ENCODE measurements at places on chromosomes 13 and 19.
A peak's percentile ranks its signal among the peaks of the same experiment; 100 is the strongest.

DNA sequence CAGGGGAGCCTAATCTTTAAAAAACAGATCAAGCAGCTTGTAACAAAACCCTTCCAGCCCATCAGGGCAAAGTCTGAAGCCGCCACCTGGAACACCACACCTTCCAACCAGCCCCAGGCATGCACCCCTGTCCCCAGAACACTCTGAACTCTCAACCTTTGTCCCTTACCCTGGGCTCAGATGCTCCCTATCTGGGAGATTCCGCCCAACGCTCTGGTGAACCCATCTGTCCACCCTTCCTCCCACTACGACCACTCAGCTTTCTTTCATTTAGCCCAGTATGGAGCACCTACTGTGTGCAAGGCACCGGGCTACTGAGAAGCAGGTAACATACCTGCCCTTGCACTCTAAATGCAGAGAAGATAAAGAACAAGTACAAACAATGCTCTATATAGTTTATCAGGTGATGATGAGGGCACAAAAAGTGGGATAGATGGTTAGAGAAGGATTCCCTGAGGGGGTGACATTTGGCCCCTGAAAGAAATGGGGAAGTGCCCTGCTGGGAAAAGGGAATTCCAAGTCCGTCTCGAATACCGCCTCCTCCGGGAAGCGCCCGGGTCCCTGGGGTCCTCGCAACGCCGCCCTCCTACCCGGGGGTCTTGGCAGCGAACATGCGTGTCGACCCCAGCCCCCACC lies 629 bp downstream of the PEPD start:
- no peak for DNase-seq

- DNase-seq = no peak
Measured at GRCh38 chr19:47994209-47994802, at the start of gene ELSPBP1. TSS of gene ELSPBP1 (plus strand) at chr19:47994632. CDS start at chr19:48008668, 14,036 bp downstream.

- no peak for DNase-seq
Measured at GRCh38 chr13:66657165-66657881, 572.8 kb downstream of the PCDH9 start.

GRCh38 chr13:110923777-110924638 lies 9.1 kb upstream of the ANKRD10 start:
- DNase-seq = no peak

- DNase-seq = no peak
Measured at GRCh38 chr19:19354007-19354406, 33.4 kb downstream of the MAU2 start.

DNA sequence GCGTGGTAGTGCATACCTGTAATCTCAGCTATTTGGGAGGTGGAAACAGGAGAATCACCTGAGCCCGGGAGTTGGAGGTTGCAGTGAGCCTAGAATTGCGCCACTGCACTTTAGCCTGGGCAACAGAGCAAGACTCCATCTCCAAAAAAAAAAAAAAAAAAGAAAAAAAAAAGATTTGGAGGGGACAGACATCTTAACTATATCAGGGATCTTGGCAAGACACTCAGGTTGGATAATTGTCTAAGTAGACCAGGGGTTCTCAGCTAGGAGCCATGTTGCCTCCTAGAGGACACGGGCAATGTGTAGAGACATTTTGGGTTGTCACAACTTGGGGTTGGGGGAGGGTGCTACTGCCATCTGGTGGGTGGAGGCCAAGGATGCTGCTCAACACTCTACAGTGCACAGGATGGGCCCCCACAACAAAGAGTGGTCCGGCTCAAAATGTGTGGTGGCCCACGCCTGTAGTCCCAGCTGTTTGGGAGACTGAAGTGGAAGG lies 1.9 kb upstream of the ZNF580 start:
- peak; percentile 67 for DNase-seq

- DNase-seq = peak; percentile 53
Measured at GRCh38 chr19:45613926-45614725, 12.1 kb upstream of the GPR4 start.

DNA sequence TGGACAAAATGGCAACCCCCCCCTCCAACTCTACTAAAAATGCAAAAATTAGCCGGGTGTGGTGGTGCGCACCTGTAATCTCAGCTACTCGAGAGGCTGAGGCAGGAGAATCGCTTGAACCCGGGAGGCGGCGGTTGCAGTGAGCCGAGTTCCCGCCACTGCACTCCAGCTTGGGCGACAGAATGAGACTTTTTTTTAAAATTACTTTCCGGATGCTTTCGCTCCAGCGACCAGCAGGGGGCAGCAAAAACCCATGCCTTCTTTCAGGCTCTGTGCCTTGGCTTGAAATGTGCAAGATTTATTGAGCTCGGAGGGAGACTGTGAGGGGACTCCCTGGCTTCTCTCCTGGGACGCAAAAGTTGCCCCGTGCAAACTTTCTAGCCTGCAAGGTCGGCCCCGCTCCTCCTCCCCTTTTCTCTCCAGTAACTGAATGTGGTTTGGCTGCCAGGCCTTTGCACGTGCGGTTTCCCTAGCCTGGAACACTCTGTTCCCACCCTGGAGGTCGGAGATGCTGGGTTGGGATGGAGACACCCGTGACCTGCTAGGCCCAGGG lies 61.4 kb upstream of the NFIC start:
- DNase-seq = peak; percentile 80

DNA sequence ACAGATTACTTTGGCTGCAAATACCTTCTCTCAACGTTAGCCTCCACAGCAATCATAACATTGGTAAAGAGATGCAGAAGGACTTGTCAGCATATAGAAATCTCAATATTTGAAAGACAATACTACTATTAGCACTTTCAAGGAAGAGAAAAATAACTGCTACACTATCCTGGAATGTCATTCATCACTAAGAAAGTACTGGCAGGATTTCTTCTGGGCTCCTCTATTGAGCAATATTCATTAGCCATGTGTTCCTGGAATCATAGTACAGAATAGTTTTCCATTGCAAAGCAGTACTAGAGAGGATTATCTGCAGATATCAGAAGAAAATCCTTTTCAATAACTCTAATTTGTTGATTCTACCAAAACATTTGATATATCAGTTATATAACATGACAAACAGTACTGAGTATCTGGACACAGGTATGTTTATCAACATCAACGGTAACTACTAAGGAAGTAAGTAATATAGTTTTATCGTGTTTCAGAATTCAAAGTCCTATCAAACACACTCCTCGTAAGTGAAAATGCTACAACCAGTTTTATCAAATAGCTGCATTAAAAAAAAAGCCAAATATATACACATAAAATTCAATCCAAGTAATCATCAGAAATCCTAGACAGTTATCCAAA lies 27.3 kb downstream of the INTS6 start:
- no peak for DNase-seq

DNA sequence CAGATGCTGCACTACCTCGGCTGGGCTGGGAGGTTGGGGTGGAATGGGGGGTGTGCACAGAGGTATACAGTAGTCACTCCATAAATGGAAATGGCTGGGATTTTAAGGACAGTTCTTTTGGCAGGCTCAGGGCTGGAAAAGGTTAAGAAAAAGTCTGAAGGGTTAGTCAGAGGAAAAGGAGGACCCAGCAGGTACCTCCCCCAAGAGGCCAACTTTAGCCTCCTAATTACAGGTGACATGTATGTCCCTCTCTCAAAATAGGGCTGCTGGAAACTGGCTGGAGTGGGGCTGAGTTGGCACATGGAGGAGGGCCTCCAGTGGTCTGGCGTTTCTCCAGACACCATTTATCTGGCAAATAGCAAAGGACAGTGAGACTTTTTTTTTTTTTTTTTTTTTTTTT lies 994 bp downstream of the CCDC194 start:
- no peak for DNase-seq

GRCh38 chr13:111387026-111387871 lies 66.8 kb downstream of the TEX29 start:
- DNase-seq = no peak

DNA sequence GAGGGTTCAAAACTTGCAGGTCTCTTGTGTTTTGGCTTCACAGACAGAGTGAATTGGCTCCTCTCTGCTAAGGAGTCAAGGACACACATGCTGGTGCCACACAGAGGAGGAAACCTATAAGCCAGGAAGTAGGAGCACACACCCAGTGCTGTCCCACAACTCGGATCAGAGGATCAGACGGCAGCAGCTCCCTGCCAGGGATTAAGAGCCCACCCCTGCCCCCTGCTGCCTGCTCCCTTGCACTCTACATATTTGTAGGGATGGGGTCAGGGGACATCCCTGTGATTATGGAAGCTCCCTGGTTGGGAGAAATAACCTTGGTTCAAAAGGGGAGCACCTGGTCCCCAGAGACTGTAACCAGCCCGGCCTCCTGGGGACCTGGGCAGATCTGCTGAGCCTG lies 77.5 kb upstream of the CLDN10 start:
- DNase-seq = no peak

- DNase-seq = no peak
Measured at GRCh38 chr13:80755910-80756309, 415.0 kb upstream of the SPRY2 start.

DNA sequence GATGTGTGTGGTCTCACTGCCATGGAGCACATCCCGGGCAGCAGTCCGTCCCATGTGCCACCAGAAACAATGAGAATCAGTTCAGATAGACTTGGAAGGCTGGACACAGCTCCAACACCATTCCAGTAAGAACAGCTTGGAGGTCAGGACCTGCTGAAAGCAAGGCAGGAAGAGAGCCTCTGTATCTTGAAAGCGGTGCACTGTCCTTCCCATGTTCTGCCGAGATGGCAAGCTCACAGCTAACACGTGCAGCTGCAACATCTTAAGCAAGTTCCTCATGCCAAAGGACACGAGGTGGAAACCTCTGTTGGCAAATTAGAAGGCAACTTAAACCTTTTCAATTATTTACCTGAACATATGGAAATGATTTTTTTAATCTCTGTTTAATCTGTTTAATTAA lies 175.4 kb downstream of the DLEU7 start:
- DNase-seq = no peak

DNA sequence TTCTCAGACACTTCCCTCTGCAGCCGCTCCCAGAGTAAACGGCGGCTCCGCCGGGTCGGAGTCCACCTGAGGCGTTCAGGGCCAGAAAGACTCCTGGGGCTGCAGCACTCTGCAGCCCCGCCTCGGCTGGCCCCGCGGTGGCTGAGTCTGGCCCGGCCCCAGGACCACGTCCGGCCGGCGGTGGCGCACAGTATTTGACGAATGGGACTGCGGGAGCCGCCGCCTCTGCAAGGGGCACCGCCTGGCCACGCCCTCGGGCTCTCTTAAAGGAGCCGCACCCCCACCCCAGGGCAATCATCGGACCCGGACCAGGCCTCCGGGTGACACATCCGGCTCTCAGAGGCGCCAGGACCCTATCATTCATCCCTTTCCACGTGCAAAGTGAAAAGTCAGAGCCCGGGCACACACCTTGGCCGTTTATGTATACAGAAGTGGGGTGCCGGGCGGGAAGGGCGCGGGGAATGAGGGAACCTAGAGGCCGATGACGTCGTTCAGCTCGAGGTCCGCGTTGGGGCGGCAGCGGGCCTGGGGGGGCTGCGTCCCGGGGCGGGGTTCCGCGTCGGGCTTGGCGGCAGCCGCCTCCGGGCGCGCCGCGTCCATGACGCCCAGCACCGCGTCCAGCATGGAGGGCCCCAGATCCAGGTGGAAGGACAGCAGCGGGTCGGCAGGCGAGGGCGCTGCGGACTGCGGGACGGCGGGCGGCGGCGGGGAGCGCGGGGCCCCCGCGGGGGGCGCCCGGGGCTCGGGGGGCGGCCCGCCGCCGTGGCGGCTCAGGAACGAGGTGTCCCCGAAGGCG lies 1.2 kb upstream of the LENG9 start:
- peak; percentile 82 for DNase-seq

DNA sequence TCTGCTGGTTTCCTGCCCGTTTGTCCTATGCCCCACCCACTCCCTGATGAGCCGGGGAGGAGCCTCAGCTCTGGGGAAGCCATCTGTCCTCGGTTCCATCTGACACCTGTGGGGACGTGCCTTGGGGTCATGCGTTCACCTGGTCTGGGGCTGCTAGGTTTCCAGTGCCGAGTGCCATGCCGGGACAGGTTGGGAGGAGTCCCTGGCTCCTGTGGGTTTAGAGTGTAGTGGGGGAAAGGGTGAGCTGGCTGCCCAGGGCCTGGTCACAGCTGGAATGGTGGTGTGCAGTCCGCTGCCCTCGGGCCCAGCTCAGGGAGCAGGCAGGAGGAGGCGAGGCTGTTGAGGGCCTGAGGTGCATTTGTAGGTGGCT lies 2.5 kb downstream of the KDM4B start:
- peak; percentile 32 for DNase-seq

- DNase-seq = no peak
Measured at GRCh38 chr19:42436006-42436405, 6.7 kb downstream of the CXCL17 start.

- DNase-seq = no peak
Measured at GRCh38 chr19:40960062-40960685, 30.9 kb upstream of the CYP2B6 start.

GRCh38 chr13:85441364-85441763 lies 357.9 kb downstream of the SLITRK6 start:
- DNase-seq = no peak

GRCh38 chr19:28472843-28473242 lies 740.1 kb downstream of the UQCRFS1 start:
- no peak for DNase-seq

- no peak for DNase-seq
Measured at GRCh38 chr13:25881971-25882451, 169.8 kb downstream of the SHISA2 start.

DNA sequence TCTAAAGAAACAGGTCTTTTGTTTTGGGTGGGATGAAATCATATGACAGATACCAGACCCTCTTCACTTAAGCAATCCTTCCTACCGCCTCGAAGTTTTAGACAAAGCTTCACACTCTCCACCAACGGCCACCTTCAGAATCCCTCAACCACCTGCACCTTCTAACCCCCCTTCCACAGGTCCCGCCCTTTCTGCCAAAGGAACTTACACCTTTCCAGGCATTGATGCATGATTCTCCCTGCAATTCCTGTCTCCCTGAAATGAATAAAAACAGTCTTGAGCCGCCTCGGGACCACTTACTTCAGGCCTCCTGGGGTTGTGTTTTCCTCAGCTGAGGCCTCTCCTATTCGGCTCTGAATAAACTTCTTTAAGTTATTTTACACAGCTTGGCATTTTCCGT lies 859 bp downstream of the ZNF433 start:
- DNase-seq = no peak

DNA sequence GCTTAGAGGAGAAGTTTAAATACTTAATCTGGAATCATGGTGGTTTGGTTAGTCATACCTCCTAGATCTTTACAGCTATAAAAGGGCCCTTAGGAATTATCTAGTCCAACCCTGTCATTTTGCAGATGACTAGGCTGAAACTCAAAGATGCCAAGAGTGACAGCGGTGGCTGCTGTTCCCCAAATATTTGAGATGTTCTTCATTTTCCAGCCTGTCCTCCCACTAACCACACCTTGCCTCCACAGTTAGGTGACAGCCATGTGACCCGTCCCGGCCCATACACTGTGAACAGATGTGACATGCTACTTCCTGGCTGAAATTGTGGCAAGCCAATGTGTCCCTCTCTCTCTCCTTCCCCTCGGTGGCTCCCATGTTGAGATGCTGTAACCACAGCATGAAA lies 225.5 kb upstream of the IPO5 start:
- DNase-seq = no peak

- DNase-seq = peak; percentile 14
Measured at GRCh38 chr19:45716359-45717130, 14.2 kb downstream of the FBXO46 start.
